ENCODE measurements at places on chromosomes 4 and X.

DNA sequence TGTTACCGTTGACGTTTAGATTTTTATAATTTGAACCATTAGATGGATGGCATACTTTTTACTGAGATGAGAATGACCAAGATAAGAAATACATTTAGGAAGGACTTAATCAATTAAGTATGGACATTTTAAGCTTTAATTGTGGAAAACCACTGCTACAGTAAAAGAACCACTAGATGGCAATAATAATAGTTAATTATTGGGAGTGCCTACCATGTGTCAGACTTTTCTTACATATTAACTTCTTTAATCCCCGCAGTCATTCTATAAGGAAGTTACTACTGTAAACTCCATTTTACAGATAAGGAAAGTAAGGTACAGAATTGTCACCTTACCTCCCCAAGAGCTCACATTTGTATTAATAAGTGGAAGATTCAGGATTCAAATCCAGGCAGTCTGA lies 48.5 kb upstream of the MYOZ2 start:
- no peak for DNase-seq

- DNase-seq, result no peak
Observed at GRCh38 chrX:21632027-21632426, 26.1 kb downstream of the KLHL34 start.

DNA sequence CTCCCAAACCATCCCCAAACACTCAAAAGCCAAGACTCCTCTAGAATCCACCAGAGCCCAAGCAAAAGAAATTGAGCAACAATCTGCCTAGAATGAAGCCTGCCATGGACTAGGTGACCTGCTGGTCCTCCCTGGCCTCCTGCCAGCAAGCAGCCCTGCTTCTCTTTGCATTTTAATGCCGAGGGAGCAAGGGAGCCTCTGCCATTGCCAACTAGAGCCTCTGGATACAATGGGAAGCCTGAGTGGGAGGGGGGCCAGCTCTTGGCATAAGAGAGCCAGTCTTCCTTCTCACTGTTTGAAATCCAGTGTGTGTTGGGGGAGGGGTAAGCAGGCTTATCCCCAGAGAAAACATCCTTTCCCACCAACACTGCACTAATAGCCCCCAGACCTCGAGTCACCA lies 1.5 kb upstream of the GDPD2 start:
- peak; percentile 24 for DNase-seq

DNA sequence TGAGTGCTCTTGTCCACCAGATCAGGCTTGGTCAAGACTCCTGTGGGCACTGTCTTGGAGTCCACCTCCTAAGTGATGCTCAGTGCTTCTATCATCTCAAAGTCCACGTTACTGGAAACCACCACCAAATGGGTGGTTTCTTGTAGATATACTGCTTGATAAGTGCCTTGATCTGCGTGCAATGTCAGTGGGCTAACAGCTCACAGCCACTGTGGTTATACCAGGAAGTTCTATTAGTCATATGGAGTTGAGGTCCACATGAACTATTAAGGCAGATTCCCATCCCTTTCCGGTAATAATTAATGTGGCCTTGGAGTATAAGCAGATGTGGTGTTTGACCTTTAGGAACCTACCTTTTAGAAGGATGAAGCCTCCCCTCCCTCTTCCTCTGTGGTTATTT lies 161.9 kb downstream of the ZNF518B start:
- no peak for DNase-seq

GRCh38 chr4:85187106-85187505 lies 220.6 kb upstream of the WDFY3 start:
- no peak for DNase-seq

DNA sequence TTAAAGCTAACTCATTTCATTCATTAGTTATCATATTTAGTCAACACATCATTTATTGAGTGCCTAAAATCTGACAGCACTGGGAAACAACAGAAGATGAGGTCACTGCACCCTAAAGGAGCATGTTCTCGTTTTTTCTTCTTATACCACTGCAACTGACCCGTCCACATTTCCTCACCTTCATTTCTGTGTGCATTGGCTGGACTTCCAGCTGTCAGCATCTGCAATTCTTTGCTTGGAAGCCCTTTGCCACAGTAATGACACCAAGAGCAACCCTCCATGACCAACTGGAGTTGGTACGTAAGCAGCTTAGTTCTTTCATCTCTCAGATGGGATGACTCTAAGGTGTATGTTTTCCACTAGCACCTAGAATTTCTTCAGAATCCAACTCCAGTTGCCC lies 13.2 kb downstream of the SHROOM3 start:
- DNase-seq, result no peak

- DNase-seq, result no peak
Observed at GRCh38 chr4:127217586-127218229, 415.0 kb upstream of the INTU start.

GRCh38 chr4:163548481-163549243 lies 54.2 kb downstream of the TMA16 start:
- DNase-seq, result peak; percentile 32

DNA sequence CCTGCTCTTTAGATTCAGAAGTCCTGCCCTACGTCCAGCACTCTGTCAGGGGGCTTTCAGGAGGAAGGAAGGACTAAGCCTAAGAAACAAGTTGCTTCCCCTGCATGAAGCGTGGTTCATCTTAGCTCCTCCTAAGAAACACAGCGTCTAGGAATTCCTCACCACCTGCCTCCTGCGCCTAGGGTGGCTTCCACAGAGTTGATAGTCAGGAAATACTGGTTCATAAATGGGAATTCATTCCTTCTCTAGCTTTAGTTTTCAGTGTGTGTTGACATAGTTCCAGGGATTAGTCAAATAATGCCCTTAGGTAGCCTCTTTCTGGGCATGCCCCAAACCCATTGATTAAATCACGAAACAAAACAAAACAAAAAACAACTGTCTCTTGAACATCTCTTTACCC lies 1.7 kb upstream of the MXRA5 start:
- no peak for DNase-seq
